ENCODE measurements at places on chromosomes 4 and X. TPM values are rescaled to one million over a fixed set of nuclear protein-coding genes. Genes with fewer than 3 reads are reported as not detected.
A peak's percentile ranks its signal among the peaks of the same experiment; 100 is the strongest.

TNMD gene
- not detected for total RNA-seq

DNA sequence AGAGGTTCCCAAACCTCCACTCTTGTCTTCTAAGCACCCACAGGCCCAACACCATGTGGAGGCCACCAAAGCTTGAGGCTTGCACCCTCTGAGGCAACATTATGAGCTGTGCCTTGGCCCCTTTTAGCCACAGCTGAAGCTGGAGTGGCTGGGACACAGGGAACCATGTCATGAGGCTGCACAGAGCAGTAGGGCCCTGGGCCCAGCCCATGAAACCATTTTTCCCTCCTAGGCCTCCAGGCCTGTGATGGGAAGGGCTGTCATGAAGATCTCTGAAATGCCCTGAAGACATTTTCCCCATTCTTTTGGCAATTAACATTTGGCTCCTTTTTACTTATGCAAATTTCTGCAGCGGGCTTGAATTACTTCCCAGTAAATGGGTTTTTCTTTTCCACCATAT is 14.8 kb downstream of the RBMXL3 start:
- no peak overlapping the region for H3K4me3 ChIP-seq
- no peaks in the 10 kb centered on the region for H3K4me1 ChIP-seq
- DNase-seq: no peak
- no peaks in the 10 kb centered on the region for H3K27me3 ChIP-seq
- no peaks in the 10 kb centered on the region for H3K36me3 ChIP-seq
- H3K27ac ChIP-seq: no peak overlapping the region

VCX3A gene
- total RNA-seq: 2.3 TPM

GRCh38 chrX:131187206-131187605 is 101.9 kb downstream of the IGSF1 start:
- no peak for DNase-seq
- no peaks in the 10 kb centered on the region for H3K36me3 ChIP-seq
- no peak overlapping the region for H3K4me3 ChIP-seq
- H3K27ac ChIP-seq: no peak overlapping the region
- no peaks in the 10 kb centered on the region for H3K27me3 ChIP-seq

DNA sequence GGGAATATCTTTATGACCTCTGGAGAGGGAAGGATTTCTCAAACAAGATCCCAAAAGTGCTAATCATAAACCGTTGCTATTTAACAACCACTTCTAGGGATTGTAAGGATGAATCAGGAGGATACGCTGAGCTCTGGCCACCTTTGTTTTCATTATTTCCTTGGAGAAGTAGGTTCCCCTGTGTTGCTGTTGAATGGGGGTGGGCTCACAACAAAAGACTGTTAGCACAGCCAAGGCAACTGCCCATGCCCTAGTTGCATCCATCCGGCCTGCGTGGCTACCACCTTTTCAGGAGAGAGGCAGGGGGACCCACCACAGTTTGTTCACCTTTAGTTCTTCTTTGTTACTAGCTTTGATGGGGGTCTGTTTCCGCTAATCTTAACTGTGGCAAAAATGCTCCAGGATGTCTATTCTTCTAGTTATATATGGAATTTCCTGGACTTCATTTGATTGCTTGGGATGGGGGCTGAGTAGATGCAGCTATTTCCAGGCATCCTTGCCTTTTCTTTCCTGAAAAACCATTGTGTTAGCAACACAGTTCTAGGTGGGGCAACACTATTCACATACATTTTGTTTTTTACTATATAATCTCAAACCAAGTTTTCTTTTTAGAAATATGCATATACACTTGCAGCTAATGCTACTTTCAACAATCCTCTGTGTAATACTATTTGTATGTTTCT is 95.4 kb downstream of the KDR start:
- H3K36me3 ChIP-seq: no peaks in the 10 kb centered on the region
- DNase-seq: no peak
- H3K27ac ChIP-seq: no peak overlapping the region
- no peaks in the 10 kb centered on the region for H3K27me3 ChIP-seq
- no peak overlapping the region for H3K4me3 ChIP-seq
- H3K4me1 ChIP-seq: peaks cover 25% of the 10 kb centered on the region

- H3K4me3 ChIP-seq: no peak overlapping the region
- H3K27me3 ChIP-seq: no peaks in the 10 kb centered on the region
- H3K36me3 ChIP-seq: no peaks in the 10 kb centered on the region
- peaks cover 46% of the 10 kb centered on the region for H3K4me1 ChIP-seq
Measured at GRCh38 chr4:169657470-169658107, 37.2 kb downstream of the CLCN3 start.

NEUROG2 gene
- total RNA-seq: not detected

GRCh38 chr4:19999276-19999675 is 252.4 kb upstream of the SLIT2 start:
- no peak overlapping the region for H3K27ac ChIP-seq
- no peaks in the 10 kb centered on the region for H3K4me1 ChIP-seq
- no peak for DNase-seq
- no peaks in the 10 kb centered on the region for H3K27me3 ChIP-seq
- no peaks in the 10 kb centered on the region for H3K36me3 ChIP-seq

- no peaks in the 10 kb centered on the region for H3K4me1 ChIP-seq
- no peak overlapping the region for H3K4me3 ChIP-seq
- DNase-seq: no peak
- no peaks in the 10 kb centered on the region for H3K27me3 ChIP-seq
- no peaks in the 10 kb centered on the region for H3K36me3 ChIP-seq
- H3K27ac ChIP-seq: no peak overlapping the region
Measured at GRCh38 chrX:66002824-66003680, 36.8 kb downstream of the VSIG4 start.

DNA sequence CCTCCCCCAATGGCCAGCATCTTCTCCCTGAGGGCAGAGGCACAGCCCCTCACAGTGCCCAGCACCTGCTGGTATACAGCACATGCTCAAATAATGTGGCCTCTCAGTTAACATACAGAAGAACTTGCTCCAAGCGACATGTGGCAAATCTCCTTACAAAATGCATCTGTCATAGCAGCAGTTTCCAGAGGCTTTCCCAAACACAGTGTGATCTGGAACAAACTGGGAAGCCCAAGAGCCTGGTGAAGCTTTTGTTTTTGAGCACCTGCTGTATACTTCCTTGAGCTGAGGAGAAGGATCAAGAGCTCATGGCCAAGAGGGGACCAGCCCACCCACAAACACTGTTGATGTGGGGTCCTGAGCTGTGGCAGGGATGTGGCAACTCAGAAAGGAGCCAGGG is 34.8 kb upstream of the HTRA3 start:
- H3K4me1 ChIP-seq: no peaks in the 10 kb centered on the region
- H3K36me3 ChIP-seq: no peaks in the 10 kb centered on the region
- H3K27me3 ChIP-seq: no peaks in the 10 kb centered on the region
- no peak for DNase-seq
- no peak overlapping the region for H3K27ac ChIP-seq
- no peak overlapping the region for H3K4me3 ChIP-seq

GRCh38 chrX:75623535-75623934 is 100.7 kb upstream of the ZDHHC15 start:
- H3K27me3 ChIP-seq: no peaks in the 10 kb centered on the region
- H3K36me3 ChIP-seq: no peaks in the 10 kb centered on the region

RBMXL3 gene
- total RNA-seq: not detected

DNA sequence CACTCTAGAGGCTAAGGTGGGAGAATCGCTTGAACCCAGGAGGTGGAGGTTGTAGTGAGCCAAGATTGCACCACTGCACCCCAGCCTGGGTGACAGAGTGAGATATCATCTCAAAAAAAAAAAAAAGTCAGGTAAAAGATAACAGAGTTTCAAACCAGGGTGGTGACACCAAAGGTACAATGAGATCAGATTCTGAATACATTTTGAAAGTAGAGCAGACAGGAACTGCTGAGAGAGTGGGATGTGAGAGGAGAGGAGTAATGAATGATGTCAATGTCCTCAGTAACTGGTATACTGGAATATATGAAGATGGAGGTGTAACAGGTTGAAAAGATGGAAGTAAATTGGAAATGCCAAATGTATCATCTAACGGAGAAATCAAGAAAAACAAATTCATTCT is 135.6 kb downstream of the CAMK2D start:
- H3K36me3 ChIP-seq: no peaks in the 10 kb centered on the region
- no peak overlapping the region for H3K27ac ChIP-seq
- no peak for DNase-seq
- H3K27me3 ChIP-seq: no peaks in the 10 kb centered on the region
- no peaks in the 10 kb centered on the region for H3K4me1 ChIP-seq

TAF7L gene
- 0.24 TPM for total RNA-seq

- peak overlapping the region; percentile 54 for H3K4me3 ChIP-seq
- peak; percentile 72 for DNase-seq
- H3K27me3 ChIP-seq: no peaks in the 10 kb centered on the region
- no peaks in the 10 kb centered on the region for H3K36me3 ChIP-seq
Measured at GRCh38 chr4:183722731-183723560, 63.9 kb downstream of the TRAPPC11 start.

GRCh38 chr4:108106186-108106585 is 62.5 kb downstream of the LEF1 start:
- H3K27ac ChIP-seq: no peak overlapping the region
- no peaks in the 10 kb centered on the region for H3K4me1 ChIP-seq
- H3K27me3 ChIP-seq: no peaks in the 10 kb centered on the region

CT47B1 gene
- total RNA-seq: not detected

DNA sequence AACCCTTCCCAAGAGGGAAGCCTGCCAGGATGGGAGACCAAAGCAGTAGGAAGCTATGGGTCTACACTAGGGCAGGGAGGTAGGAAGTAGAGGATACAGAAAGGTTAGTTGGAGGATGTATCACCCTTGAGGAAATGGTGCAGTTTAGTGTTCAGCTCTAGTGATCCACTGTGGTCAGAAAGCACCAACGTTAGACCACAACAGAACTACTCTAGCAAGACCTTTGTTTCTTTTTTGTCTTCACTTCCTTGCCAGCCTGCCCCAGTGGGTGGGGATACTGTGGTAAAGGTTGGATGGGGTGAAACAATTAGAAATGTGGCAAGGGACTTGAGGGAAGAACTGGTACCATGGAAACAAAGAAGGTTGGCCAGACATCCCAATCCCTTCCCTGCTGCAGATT is 83.3 kb downstream of the DDIT4L start:
- H3K27me3 ChIP-seq: no peaks in the 10 kb centered on the region
- H3K4me1 ChIP-seq: no peaks in the 10 kb centered on the region
- no peak for DNase-seq
- no peaks in the 10 kb centered on the region for H3K36me3 ChIP-seq

NAP1L3 gene
- total RNA-seq: not detected

SH3TC1 gene
- total RNA-seq: 5.2 TPM

DNA sequence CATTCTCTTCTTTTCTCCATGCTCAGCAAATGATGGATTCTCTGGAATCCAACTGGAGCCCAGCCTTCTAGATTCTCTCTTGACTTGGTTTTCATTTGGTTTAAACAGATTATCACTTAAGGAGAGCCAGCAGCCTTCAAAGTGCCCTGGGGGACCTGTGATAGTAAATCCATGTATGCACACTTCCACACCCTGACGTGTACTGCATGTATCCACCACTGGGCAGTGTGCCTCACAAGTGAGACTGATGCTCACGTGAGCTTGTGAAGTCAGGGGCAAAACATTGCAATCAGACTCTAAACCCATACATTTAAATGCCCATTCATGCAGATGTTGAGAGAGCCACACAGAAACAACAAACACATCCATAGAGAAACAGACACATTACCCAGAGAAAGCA is 28.0 kb upstream of the SETD7 start:
- no peak overlapping the region for H3K27ac ChIP-seq
- no peak overlapping the region for H3K4me3 ChIP-seq
- no peaks in the 10 kb centered on the region for H3K36me3 ChIP-seq

Measured in PC-9 (cell line).